Activated naive CD4-positive, alpha-beta T cell treated with anti-CD3 and anti-CD28 coated beads for 36 hours (primary cell): ENCODE measurements at places on chromosomes 7 and 10.

- DNase-seq: peak; percentile 59
These were observed 22.2 kb downstream of the SFMBT2 start for GRCh38 chr10:7388602-7389001.

- peak; percentile 34 for DNase-seq
These were observed 37.1 kb downstream of the SLC25A13 start for GRCh38 chr7:96284835-96285234.

DNA sequence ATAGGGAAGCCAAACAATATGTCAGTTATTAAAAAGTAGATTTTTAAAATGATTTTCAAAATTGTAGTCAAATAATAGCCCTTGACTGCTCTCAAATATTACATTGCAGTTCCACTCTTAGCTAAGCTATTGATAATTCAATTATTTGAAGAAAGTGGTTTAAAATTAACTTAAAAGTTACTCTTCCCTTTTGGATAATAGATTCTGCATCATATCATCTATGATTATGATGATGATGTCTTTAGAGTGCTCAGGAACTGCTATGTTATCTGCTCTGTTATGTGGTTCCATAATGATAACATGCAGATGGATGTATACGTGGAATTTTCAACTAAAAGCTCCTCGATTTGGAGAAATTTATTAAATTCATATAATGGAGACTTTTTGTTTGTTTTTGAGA is 110.0 kb downstream of the ADAM22 start:
- no peak for DNase-seq

DNA sequence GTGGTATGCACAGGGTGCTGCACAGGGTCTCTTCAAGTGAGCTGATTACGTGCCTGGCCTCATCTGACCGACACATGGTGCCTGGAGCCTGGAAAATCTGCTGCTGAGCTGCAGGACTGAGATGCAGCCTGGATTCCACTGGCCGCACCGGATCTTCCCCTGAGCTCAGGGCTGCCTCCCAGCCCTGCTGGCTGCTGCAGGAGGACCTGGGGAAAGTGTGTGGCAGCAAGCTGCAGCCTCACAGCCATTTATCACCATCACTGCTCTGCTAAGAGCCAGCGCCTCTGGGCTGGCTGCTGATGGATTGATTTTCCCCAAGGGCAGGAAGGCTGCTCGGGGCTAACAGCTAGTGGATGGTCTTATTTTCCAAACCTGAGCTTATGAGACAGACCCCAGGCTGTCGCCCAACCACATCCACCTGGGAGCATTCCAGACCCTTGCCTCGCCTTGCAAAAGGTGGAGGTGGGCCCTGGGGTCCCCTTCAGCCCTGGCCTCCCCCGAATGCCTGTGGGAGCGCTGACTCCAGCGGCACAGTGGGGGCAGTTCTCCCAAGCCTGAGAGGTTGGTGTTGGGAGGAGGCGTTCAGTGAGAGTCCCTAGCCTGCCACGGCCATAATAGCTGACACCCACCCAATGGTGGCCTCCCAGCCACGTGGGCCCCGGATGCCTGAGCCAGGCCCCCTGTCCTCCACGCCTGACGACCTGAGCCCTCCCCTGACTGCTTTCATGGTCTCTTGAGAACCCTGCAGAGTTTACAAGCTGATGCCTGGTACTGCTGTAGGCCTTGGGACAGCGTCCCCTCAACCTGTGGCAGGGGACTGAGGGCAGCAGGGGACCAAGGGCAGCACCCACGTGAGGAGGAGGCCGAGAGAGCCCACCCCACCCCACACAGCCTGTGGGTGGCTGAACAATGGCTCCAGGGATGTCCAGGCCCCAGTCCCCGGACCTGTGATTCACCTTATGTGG is 38.2 kb downstream of the STK32C start:
- no peak for DNase-seq

DNA sequence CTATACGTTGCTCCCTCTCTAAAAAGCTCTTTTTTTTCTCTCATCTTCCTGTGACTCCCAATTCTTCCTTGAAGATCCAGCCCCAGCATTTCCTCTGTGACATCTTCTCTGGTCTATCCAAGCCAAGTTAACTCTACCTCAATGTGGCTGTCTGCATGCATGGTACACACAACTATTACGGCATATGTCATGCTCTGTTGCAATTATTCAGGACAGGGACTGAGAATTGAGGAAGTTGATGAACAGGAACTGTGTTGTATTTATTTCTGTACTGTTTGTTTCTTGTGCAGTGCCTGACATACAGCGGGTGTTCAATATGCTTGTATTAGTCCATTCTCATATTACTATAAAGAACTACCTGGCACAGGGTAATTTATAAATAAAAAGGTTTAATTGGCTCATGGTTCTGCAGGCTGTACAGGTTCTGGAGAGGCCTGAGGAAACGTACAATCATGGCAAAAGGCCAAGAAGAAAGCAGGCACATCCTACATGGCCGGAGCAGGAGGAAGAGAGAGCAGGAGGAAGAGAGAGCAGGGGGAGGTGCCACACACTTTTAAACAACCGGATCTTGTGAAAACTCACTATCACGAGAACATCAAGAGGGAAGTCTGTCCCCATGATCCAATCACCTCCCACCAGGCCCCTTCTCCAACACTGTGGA is 6.3 kb downstream of the TRPV5 start:
- DNase-seq: no peak

GRCh38 chr10:60283397-60283796 is 106.3 kb downstream of the ANK3 start:
- DNase-seq: no peak

DNA sequence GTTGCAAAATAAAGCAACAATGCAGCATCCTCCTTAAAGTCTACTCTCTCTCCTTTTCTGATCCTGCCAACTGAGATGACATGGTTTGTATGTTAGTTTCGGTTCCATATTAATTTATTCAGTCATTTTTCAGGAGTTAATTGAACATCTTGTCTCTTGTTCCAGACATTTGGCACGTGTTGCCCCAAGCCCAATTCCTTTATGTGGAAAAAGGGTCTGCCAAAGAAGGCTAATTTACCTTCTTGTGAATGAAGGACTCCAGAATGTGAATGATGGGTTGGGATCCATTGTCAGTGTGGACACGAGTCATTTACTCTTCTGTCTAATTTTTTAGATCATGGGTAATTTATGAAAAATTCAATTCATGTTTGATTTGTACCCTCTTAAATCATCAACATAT is 350.9 kb upstream of the LRGUK start:
- DNase-seq: no peak

DNA sequence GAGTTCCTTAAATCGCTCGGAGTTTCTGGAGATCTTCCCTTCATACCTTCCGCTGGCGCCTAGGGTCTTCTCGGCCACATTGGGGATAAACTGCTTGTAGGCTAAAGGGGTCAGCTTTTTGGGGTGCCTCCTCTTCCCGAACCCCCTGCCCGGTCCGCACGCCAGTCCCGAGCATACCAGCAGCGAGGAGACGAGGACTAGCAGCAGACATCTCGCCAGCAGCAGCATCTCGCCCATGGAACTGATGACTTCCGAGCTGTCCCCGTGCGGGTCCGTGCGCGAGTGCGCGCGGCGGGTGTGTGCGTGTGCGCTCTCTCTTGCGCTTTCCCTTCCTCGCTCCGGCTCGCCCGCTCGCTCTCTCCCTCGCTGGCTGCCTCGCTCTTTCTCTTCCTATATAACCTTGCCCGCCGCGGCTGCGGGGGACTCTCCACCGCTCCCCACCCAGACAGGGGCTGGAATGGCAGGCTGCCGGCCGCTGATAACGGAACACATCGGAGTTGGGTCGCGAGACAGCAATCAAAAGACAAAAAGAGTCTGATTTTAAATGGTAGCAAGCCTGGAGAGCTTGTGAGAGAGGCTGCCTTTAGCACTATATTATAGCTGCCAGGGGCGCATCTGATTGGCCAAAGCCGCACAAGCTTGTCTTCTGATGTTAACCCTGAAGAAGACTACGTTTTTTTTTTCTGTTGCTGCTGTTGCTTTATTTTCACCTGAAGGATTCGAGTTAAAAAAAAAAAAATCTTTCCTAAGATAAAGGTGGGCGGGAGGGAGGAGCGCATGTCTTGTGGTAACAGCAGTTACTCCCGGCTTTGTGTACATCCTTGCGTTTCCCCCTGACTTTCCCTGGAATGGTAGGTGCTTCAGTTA is at the start of gene SHH:
SHH (minus strand) TSS at position 569 of the 867 bp plus-strand sequence; CDS start at position 228, 341 bp downstream.
- no peak for DNase-seq

DNA sequence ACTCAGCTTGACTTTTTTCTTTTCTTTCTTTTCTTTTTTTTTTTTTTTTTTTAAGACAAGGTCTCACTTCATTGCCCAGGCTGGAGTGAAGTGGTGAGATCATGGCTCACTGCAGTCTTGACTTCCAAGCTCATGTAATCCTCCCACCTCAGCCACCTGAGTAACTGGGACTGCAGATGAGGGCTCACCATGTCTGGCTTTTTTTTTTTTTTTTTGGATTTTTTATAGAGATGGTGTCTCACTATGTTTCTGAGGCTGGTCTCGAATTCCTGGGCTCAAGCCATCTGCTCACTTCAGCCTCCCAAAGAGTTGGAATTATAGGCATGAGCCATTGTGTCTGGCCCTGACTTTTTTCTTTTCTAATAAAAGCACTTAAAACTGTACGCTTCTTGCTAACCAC is 358.2 kb upstream of the IGFBP3 start:
- DNase-seq: no peak

GRCh38 chr10:132363921-132364593 is 32.1 kb downstream of the LRRC27 start:
- DNase-seq: no peak

DNA sequence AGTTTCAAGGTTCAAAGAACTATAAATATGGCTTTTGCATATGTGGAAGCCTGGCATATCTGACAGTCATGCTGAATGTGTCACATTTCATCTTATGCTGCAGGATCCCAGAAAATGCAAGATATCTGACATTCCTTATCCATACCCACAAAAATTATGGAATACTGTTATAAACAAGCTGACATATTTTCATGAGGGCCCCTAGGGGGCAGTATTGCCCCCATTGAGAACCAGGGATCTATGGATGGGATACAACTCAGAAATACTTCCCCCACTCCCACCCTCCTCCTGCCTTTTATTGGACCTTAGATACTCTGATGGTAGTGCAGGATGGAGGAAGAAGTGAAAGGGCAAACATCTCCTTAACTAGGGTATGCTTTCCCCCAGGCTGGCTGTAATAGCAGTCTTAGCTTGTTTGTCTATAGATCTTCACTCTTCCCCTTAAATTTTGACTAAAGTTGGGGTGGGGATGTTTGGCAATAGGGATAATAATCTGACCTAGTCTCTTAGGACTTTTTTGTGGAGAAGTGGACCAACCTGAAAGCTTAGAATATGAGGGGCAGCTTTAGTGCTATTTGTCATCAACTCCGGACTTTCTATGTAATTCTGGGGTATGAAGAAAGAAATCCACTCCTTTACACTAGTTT is 3.5 kb upstream of the GNGT1 start:
- peak; percentile 9 for DNase-seq

- no peak for DNase-seq
These were observed 92.5 kb upstream of the SLC13A1 start for GRCh38 chr7:123292227-123292626.

GRCh38 chr7:112157072-112157471 is 49.1 kb downstream of the DOCK4 start:
- DNase-seq: no peak

- no peak for DNase-seq
These were observed 56.3 kb downstream of the CRTAC1 start for GRCh38 chr10:97974100-97974499.

DNA sequence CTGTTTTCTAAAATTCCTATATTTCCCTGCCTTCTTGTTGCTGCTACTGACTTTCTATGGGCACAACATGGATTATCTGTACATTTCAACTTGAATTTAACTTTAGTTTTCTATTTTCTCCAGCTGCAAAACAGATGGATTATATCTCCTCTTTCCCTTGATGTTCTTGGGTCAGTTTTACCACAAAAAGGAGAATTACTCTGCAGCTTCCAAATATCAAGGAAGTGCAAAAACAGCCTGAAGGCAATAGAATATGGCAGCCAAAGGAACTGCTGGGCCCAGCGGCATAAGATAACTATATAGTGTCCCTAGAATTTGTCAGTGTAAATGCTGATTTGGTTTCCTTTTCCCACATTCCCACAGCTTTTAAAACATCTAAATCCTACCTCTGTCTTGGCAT is 29.1 kb downstream of the CPED1 start:
- no peak for DNase-seq

DNA sequence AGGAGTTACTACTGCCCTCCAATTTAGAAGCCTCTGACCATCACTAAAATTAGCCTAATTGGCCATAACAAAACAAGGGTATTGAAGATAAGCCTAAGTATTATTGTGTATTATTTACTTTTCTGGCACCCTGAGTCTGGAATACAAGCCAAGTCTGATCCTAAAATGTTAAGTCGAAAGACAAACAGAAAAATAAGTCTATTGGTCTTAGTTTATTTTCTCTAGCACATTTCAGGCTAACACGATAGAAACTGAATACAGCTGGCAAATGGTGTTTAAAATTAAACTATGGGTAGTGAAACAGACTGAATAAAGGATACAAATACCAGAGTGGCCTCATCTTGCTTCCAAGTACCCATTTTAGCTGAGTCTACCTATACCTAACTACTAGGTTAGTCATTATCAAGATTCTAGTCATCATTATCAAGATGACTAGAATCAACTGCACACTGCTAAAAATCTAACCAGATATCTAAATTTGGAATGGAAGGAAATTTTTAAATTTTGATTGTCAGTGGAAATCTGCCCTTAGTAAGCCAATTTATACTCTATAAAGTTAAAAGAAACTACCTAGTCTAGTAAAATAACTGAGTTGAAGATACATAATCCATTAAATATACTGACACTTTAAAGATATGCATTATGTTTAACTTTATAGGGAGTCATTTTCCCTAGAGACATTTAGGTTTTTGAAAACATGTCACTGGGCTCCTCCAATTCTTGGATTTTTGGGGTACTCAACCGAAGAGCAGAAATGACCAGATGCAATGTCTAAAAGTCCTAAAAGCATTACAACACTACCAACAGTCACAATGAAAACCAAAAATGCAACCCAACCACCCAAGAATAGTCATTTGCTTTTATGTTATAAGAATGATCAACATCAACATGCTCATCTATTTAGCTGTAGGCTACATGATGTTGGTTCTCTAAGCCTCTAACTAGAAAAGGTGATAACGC is 80.9 kb downstream of the NT5C2 start:
- no peak for DNase-seq

DNA sequence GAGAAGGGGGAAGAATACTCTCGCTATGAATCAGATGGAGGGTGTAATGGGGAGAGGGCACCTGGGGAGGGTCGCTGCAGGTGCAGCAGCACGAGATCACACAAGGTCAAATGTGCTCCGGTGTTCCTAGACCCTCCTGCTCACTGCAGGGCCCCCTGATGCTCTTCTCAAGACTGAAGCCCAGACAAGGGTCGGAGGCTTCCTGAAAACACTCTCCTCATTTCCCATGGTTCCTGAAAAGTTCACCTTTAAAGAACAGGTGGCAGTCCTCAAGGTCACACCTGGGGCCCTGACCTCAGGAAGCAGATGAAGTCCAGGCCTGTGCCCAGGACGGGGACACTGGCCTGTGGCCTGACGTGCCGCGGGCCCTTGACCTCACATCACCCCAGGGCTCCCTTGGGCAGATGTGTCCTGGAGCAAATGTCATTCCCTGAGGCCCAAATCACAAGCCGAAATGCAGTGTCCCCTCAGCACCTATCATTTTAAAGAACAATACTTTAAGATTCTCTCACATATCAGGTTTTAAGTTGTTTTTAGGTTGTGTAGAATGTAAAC is 289.8 kb downstream of the GLRX3 start:
- no peak for DNase-seq

- no peak for DNase-seq
These were observed 55.0 kb downstream of the LRRC17 start for GRCh38 chr7:102967798-102968197.
